ENCODE measurements at places on chromosomes 2 and 18. TPM values are rescaled to one million over a fixed set of nuclear protein-coding genes. Genes with fewer than 3 reads are reported as not detected.
A peak's percentile ranks its signal among the peaks of the same experiment; 100 is the strongest.

The DPP4 gene
- 22.3 TPM for polyA plus RNA-seq

The SERPINB3 gene
- polyA plus RNA-seq, result not detected

The DDX1 gene
- 49.6 TPM for polyA plus RNA-seq

The BMP10 gene
- polyA plus RNA-seq, result not detected

The RMDN2 gene
- 5.9 TPM for polyA plus RNA-seq

The LRRC30 gene
- polyA plus RNA-seq, result not detected

The YES1 gene
- 15.8 TPM for polyA plus RNA-seq

The YWHAQ gene
- polyA plus RNA-seq, result 305 TPM

The ZNF892 gene
- polyA plus RNA-seq, result 0.71 TPM

The CTLA4 gene
- not detected for polyA plus RNA-seq

The ANO7 gene
- polyA plus RNA-seq, result 0.50 TPM

The TGFA gene
- 0.06 TPM for polyA plus RNA-seq

The EPB41L3 gene
- polyA plus RNA-seq, result 6.5 TPM

The WNT10A gene
- polyA plus RNA-seq, result not detected

The IL1RL1 gene
- not detected for polyA plus RNA-seq

The REL gene
- polyA plus RNA-seq, result 2.2 TPM

The STAMBP gene
- polyA plus RNA-seq, result 47.9 TPM

The AQP12A gene
- polyA plus RNA-seq, result not detected

The SEH1L gene
- 32.3 TPM for polyA plus RNA-seq

DNA sequence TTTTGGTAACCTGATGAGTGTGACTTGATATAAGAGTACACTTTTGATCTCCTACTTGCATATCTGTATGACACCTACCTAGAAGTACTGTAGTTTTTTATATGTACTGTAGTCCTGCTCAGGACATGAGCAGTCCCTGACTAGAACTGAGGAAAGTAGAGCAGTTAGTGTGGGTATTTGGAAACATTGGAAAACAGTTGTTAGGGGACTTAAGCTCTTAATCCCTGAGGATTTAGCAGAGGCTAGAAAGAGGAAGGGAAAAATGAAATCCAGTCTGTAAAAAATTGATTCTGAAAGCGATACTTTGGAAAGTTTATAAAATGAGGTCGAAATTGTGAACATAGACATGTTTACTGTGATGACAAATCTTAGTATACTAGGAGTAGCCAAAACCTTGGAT, 125.6 kb downstream of the NCOA1 start:
- no peak for DNase-seq

DNA sequence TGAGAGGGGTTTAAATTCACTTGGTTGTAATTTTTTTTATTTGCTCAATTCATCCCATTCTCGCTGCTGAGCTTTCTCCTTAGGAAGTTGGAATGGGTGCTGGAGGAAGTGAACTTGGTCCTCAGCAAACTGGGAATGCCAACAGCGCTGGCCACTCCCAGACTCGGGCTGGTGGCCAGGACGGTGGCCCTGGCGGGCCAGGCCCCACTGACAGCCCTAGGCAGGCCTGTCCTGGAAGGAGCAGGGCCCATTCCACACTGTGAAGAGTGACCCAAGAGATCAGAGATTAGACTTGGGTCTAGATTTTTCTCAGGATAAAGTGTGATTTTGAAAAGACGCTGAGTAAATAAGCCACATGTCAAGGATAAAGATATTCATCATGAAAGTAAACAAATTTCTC, 132.7 kb downstream of the HDAC4 start:
- no peak for DNase-seq

- DNase-seq, result no peak
Measured at GRCh38 chr18:76951456-76952247, 129.3 kb downstream of the ZNF236 start.

- no peak for DNase-seq
Measured at GRCh38 chr2:38128653-38129052, 52.7 kb upstream of the CYP1B1 start.

DNA sequence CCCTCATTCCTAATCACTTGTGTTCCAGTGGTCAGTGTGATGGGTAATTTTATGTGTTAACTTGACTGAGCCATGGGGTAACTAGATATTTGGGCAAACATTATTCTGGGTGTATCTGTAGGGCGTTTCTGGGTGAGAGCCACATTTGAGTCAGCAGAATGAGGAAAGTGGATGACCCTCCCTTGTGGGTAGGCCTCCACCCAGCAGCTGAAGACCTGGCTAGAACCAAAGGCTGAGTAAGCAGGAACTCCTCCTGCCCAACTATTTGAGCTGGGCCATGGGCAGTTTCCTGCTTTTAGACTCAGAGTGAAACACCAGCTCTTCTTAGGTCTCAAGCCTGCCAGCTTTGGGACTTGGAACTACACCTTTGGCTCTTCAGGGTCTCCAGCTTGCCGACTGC, 141.8 kb downstream of the ACKR3 start:
- DNase-seq, result no peak

- no peak for DNase-seq
Measured at GRCh38 chr2:215614296-215614695, 178.4 kb upstream of the FN1 start.

- DNase-seq, result no peak
Measured at GRCh38 chr18:8455661-8456614, 153.3 kb upstream of the RAB12 start.

DNA sequence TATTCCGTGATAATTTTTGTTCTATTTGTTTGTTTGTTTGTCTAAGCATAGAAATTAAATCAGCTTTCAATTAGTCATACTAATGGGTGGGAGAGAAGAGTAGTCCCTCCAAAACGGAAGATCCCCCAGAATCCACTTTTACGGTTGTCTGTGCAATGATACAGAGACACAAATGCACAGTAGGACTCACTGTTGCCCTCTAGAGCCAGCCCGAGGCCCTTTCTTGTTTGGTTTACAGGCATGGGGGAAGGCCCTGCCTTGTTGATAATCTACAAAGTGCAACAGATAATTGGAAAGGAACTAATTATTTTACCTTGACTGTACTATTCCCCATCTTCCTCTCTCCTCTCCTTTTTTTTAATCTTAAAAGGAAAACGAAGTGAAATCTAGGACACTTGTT, 121.1 kb downstream of the ACOXL start:
- no peak for DNase-seq

DNA sequence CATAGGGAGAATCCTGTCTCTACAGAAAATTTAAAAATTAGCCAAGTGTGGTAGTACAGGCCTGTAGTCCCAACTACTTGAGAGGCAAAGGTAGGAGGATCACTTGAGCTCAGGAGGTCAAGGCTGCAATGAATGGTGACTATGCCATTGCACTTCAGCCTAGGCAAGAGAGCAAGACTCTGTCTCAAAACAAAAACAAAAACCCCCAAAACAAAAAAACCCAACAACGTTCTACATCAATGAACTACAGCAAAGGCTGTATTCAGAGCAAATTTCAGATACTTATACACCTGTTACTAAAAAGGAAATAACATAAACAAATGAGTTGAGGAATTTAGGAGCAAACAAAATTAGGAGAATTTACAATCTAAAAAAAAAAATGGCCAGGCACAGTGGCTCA, 22.6 kb downstream of the YES1 start:
- no peak for DNase-seq

DNA sequence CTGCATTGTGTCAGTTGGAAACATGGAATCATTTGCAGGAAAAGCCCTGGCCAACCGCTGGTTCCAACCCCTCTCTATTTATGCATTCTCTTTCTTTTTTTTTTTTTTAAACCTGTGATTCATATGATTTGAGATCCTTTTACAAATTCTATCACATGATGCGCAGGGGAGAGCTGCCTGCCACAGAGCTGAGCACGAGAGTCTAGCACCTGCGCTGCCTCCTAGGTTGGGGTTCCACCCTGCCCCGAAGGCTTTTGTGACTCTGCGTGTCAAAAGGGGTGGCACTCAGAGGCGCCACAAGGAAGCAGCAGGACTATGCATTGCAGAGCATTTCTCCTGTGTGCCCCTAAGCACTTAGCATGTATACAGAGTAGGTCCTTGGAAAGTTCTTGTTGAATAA, 17.3 kb upstream of the ESPNL start:
- DNase-seq, result no peak

GRCh38 chr2:46849046-46849715, 66.4 kb downstream of the MCFD2 start:
- DNase-seq, result no peak

GRCh38 chr2:129929321-129930290, 49.9 kb upstream of the RAB6C start:
- peak; percentile 45 for DNase-seq

DNA sequence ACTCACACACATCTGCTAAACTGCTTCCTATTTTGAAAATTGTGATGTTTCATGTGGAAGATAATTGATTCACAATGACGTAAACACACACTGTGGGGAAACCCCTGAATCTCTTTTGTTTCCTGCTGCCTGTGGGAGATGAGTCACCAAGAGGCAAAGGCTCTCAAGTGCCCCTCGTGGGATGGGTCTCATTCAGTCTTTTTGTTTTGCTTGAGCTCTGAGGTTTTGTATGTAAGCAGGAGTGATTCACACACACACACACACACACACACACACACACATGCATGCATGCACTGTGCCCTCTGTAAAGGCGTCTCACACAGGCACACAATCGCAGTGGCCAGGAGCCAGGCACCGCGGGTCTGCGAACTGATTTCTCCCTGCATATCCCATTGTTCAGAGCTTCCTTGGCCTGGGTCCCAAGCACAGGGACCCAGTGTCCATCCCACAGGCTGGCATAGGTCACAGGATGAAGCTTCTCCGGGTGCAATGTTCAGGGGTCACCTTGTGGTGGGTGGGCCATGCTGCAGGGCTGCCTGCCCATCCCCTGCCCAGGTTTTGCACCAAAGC, 12.1 kb upstream of the ARHGEF4 start:
- peak; percentile 31 for DNase-seq

GRCh38 chr2:204024906-204025475, 88.4 kb downstream of the ICOS start:
- no peak for DNase-seq

DNA sequence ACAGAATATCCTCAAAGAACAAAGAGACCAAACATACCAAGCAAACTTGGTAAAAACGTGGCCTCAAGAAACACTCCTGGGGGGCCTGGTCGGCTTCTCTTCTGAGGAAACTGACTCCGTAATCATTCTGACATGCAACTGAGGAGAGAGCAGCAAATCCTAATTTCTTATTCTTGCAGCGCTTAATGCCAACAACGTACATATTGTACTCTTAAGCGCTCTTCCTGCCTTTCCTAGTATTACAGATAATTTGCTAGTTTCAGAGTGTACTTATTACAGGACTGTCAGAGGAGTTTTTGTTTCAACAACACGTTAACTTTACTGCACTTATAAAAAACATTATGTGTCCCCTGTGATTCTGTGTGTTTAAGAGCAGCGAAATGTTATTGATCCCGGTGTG, 64.9 kb downstream of the ZNF521 start:
- no peak for DNase-seq

GRCh38 chr2:174078275-174078674, 113.1 kb upstream of the SP3 start:
- no peak for DNase-seq

GRCh38 chr2:199848389-199849130, 2.4 kb downstream of the FTCDNL1 start:
- DNase-seq, result no peak

- no peak for DNase-seq
Measured at GRCh38 chr2:214180071-214180470, 230.8 kb upstream of the VWC2L start.

DNA sequence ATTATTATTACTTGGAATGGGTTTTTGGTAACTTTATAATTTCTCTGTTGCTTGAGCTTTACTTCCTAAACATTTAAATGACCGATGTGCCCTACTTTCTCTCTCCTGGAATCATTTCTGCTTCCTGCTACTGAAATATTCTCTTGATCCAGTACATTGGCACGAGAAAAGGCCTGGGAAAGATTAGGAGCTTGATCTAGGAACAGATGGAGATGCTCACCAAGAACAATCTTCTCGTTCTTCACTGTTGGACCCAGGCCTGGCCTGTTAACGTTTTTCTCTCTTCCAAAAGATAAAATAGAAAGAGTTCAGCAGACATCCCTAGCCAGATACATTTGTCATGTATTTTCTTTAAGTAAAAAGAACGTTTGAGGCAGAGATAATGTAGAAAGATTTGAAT, 1356.8 kb upstream of the CRIM1 start:
- DNase-seq, result no peak

GRCh38 chr18:43040281-43040680, 75.2 kb downstream of the RIT2 start:
- no peak for DNase-seq

- DNase-seq, result no peak
Measured at GRCh38 chr2:54483426-54483825, 27.3 kb downstream of the SPTBN1 start.

DNA sequence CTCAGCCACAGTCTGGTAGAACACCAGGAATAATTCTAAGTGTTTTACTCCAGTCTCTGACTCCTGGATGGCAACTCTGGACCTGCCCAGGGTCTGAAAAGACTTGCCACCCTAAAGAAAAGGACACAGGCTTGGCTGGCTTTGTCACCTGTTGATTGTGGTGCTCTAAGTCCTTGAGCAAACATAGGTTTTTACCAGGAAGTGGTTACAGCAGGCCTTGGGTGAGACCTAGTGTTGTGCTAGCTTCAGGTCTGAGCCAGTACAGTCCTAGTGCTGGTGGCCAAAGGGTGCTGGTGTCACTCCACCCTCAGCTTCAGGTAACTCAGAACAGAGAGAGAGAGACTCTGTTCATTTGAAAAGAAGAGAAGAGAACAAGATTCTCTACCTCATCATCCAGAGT, 1239.4 kb upstream of the CRIM1 start:
- no peak for DNase-seq

GRCh38 chr2:17093712-17094111, 424.5 kb downstream of the RAD51AP2 start:
- DNase-seq, result no peak

GRCh38 chr2:218744615-218745014, 34.0 kb downstream of the TTLL4 start:
- no peak for DNase-seq

GRCh38 chr18:22322243-22322691, 95.4 kb downstream of the CTAGE1 start:
- DNase-seq, result no peak

DNA sequence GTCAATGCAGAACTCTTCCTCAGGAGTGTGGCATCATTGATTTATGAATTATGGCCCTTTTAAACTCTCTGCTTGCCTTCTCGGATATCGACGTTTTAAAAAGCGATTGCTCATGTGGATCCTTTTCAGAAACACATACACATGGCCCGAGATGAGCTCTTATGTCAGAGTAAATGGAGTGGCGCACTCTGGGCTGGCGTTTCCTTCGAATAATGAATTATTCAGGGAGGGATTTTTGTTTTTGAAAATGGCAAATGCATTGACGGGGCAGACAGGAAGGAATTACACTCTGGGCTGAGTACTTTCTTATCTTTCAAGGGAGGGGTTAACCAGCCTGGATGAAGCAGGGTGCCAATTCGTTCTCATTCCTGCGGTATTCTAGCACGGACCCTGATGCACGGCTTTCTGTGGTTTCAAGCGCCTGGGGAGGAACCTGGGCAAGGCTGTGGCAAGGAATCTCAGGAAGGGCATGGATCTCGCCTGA, 142.7 kb downstream of the PRKCE start:
- DNase-seq, result no peak

- DNase-seq, result no peak
Measured at GRCh38 chr2:111957872-111958354, 59.5 kb downstream of the MERTK start.

GRCh38 chr2:176187899-176188773, at the start of gene HOXD1:
Gene HOXD1, plus strand, starts transcription at chr2:176188668. Its CDS starts 134 bp downstream, at chr2:176188802.
- DNase-seq, result no peak

All from BJ (cell line).